BJ (cell line): ENCODE measurements at places on chromosomes 2 and 18.
A peak's percentile ranks its signal among the peaks of the same experiment; 100 is the strongest.

DNA sequence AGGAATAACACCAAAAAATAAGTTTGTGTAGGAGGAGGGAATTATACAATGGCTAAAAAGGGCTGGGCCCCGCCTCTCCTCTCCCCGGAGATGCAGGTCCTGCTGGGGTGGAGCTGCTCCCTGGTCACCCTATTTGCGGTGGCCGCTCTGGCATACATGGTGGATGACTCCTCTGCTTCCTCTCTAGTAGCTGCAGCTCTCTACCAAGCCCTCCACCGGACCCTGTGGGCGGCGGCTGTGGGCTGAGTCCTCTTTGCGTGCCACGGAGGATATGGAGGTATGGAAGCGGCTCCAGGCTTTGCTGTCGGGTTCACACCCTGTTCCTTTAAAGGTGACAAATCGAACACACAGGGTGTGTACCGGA is 77.1 kb upstream of the SEC11C start:
- DNase-seq: no peak

GRCh38 chr2:237722616-237723015 is 76.0 kb upstream of the RBM44 start:
- DNase-seq: no peak

DNA sequence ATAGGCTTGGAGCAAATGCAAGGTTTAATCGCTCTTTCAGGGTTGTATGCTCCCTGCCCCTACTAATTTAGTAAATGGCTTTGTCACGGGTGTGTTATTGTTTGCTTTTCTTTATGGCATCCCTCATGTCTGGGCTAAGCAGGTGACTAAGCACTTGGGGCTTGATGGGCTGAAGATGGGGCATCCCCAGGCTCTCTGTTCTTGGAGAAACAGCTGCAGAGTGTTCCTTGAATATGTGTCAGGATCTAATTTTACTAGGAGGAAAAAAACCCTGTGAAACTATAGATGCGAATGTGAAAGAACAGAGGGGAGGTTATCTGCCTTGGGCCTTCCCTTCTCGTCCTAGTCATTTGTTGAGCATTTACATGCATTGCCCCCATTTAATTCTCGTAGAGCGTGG is 94.7 kb upstream of the TAF1B start:
- DNase-seq: no peak

DNA sequence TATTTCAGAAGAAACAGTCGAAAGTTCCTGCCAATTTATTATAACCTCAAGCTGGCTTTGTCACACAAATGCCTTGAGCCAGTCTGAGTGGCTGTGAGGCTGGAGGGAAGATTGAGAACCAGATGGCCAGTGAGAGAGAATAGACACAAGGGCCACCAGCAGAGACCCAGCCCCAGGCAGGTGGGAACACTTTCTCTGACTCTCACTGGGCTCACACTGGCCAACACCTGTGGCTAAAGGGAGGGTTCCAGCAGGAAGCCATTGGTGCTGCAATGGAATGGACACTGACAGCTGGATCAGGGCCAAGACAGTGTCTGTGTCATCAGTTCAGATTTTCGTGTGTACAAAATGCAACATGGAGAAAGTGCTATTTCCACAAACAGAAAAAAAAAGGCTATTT is 29.9 kb downstream of the LOXHD1 start:
- no peak for DNase-seq

DNA sequence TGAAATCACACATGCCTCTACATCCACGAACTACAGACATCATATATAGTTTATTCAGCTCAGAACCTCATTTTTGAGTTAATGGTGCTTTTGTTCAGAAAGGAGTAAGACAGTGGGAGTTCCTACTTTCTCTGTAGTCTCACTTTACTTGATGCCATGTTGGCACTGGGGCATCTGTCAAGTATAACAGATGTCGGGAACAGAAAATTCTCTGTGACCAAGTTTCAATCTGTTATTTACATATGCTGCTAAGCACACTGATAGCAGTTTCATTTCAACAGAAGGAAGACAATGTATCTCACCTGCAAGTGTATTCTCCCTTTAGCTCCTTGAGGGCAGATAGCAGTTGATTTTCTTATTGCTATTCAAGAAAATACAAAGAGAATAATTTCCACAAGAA is 774.1 kb downstream of the METTL4 start:
- no peak for DNase-seq

DNA sequence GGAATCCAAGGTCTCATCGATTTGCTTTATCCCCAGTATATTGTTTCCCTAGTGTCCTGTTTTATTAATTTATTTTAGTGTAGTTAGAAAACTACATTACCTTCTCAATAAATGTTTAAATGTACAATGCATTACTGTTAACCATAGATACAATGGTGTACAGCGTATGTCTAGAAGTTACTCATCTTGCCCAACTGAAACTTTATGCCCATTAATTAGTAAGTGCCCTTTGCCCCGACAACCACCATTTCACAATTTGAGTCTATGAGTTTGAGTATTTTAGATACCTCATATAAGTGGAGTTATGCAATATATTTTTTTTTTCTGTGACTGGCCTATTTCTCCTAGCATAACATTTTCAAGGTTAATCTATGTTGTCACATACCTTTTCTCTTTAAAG is 1343.0 kb upstream of the SLC39A10 start:
- no peak for DNase-seq

DNA sequence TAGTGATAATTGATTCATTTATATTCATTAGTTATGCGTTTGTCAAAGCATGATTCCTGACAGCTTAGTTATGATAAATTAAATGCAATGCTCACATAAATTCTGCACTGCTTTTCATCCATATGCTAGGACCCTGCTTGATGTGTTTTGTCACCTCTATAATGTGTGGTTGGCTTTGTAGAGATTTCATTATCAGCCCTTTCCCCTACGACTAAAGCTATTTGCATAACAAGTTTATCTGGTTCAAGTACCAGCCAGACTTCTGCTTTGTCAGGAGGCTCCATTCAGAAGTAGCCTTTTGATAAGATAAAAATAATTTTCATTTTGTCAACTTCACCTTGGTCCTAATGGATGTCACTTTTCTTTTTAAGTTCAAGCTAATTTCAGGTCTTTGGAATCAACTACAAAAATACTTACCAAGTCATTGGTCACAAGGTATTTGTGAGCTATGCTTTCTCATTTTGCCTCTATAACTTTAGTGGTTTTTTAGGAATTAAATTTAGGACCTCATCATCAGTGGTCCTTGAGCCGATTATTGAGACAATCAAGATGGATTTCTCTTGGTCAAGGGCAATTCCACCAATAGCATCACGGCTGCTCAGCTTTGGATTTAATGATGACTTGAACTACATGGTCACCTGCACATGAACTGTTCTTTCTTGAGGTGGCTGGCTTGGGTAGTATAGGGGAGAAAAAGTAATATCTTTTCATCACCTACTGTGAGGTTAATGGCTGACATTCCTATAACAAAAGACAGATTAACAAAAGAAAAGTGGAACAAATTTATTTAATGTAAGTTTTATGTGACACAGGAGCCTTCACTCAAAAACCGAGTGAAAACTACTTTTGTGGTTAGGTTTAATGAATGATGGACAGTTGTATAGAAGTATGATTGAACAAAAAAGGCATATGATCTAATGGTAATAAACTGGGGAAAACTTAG is 162.1 kb downstream of the MYO3B start:
- DNase-seq: no peak

DNA sequence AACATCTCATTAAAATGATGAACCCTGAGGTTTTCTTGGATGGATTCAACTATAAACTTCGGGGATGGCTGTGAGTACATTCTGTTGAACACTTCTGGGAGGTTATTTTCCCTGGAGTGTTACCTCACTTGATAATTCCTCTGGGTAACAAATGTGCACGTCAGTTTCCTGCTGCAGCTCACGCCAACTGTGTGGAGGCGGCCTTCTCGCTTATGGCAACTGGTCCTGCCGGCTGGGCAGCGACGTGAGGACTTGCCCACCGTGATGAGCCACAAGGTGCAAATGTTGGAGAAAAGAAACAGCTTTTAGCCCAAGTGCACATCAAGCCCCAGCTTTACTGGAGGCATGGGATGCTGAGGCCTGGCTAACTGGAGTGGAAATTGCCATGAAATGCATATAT is 15.9 kb downstream of the MYCN start:
- no peak for DNase-seq

DNA sequence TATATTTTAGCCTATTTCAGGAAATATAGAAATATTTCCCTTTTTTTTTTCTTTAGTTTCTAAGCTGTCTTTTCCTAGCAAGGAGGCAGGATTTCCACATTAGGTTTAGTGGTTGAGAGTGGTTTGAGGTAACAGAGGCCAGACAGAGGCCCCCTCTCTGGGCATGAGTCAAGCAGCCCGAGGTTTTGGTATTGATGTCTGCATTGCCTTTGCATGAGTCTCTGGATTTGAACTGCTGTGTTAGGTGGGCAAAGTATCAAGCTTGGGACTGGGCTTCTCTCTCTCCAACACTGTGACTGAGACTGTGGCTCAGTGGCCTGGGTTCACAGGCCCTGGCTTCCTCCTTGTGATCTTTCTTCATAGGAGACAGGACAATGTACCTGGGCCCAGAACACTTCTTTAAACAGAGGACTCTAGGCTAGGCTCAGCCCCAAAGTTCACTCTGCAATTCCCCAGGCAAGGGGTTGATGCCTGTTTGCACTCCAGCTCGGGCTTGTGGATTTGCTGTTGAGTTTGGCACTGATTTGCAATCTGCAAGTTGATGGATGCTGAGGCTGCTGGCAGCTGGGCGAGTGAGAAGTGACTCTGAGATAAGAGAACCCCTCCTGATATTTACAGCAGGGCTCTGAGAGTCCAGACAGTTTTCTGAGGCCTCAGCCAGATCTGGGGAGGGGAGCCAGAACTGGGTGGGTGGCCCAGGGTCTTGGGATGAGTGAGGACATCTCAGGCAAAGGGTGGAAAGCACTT is 271.2 kb downstream of the EN1 start:
- DNase-seq: no peak

DNA sequence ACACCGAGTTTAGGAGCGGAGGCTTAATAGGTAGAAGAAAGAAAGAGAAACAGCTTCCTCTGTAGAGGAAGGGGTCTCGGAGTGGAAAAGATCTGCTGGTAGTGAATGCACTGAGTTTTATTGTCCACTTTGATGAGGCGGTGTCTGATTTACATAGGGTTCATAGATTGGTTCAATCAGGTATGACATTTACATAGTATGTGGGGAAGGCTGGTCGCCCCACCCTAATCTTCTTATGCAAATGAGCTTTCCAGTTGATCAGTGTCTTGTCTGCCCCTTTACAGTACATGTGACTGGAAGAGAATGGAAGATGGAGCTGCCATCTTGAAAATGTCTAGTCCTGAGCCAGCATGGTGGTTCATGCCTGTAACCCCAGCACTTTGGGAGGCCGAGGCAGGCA is 19.9 kb upstream of the CNOT11 start:
- DNase-seq: no peak

DNA sequence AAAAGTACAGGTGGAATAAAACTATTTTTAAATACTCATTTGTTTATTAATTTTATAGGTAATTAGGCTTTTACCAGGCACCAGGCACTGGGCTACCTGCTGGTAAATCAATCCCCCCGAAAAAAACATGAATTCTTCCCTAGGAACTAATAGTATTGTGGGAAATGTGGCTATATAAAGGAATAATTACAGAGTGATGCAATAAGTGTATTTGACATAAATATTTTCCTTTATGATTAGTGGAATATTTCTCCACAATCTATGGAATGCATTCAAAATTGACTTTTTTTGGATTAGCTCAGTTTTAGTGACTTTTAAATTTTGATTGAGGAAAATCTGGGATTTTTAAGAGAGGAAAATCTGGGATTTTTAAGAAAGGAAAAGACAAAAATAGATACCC is 109.7 kb upstream of the BZW1 start:
- DNase-seq: no peak

DNA sequence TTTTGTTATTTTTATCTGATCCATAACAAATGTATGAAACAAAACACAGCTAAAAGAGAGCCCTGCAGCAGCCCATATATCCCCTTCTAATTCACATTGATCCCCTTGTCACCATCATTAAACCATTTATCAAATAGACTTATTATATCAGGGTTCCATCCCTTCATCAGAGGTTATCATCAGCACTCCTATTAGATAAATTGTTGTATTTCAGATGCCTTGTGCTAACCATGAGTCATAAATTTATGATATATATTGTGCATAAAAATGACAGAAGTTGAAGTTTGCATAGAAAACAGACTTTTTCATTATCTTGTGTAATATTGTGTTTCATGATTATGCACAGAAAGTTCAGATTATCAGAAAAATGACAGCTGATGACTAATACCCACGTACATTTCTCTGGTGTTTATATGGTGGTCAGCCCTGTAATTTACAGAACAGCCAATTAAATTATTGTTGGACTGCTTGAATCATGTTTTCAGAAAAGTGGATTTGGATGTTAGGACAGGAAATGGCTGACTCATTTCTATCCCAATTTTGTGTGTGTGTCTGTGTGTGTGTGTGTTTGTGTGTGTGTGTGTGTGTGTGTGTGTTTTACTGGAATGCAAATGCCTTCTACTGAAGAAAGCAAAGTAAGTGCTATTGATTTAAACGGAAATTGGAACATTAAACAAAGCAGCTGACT is 80.9 kb downstream of the PPP1R1C start:
- DNase-seq: peak; percentile 81
